ENCODE measurements at places on chromosomes 16 and 17.

DNA sequence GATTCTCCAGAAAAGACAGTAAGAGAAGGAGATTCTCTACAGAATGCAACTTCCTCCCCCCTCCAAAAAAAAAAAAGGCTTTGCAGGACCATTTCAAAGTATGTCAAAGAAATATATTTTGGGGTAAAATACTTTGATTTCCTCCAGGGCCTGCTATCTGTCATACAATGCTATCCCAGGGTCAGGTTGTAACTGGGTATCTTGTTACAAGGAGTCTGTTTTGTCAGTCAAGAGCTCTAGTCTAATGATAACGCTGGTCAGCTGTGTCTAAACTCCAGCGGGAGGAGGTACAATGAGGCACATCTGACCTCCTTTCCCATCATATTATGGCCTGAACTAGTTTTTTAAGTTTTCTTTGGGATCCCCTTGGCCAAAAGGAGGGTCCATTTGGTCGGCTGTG, 408.4 kb upstream of the CDH5 start:
- no peak for DNase-seq

DNA sequence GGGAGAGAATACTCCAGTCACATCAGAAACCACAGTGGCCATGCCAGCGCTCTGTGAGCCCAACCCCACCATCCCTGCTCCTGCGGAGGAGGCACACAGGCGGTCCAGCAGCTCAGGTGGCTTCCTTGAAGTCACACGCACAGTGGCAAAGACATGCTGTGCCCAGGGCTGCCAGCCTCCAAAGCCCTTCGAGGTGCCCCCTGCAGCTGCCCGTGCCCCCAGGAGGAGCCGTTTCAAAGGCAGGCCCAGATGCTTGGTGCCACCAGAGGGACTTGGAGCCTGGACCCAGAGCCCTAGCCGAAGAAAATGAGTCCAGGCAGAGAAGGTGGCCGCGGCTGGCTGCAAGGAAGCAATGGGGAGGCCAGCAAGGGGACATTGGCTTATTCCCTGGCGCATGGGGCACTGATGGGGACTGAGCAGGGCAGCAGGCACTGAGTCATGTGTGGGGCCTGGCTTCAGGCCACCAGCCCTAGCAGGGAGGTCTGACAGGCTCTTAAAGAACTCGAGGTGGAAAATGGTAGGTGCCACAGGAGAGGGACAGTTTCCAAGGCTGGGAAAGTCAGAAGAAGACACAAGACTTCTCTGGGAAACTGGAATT, 17.2 kb upstream of the CACNG1 start:
- DNase-seq, result no peak

DNA sequence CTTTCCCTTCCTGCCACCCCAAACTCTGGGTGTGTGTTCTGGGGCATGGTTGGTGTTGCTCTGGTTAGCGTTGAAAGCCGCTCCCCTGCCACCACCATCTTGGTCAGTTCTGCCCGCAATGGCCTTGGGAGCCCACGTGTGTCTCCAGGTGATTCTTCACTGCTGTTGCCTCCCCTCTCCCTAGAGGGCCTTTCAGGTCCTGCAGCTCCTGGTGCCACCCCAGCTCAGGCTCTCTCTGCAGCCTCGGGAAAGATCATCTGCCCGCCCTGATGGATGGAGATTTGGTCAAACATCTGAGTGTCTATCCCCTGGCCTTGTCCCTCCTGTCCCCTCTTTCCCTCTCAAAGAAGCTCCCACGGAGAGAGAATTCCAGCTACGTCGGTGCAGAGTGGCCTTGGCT, 241.3 kb downstream of the RBFOX3 start:
- no peak for DNase-seq

GRCh38 chr17:76678330-76678729, 32.4 kb downstream of the MXRA7 start:
- DNase-seq, result no peak

- no peak for DNase-seq
These were observed 330.0 kb upstream of the SOX9 start for GRCh38 chr17:71790791-71791190.

- no peak for DNase-seq
These were observed 84.9 kb downstream of the TMEM114 start for GRCh38 chr16:8505327-8505991.

GRCh38 chr17:78647032-78647431, 69.8 kb upstream of the DNAH17 start:
- peak; percentile 72 for DNase-seq

- DNase-seq, result no peak
These were observed 52.7 kb upstream of the ZNF629 start for GRCh38 chr16:30839523-30840227.

- no peak for DNase-seq
These were observed 14.6 kb upstream of the ETV4 start for GRCh38 chr17:43560461-43561427.

DNA sequence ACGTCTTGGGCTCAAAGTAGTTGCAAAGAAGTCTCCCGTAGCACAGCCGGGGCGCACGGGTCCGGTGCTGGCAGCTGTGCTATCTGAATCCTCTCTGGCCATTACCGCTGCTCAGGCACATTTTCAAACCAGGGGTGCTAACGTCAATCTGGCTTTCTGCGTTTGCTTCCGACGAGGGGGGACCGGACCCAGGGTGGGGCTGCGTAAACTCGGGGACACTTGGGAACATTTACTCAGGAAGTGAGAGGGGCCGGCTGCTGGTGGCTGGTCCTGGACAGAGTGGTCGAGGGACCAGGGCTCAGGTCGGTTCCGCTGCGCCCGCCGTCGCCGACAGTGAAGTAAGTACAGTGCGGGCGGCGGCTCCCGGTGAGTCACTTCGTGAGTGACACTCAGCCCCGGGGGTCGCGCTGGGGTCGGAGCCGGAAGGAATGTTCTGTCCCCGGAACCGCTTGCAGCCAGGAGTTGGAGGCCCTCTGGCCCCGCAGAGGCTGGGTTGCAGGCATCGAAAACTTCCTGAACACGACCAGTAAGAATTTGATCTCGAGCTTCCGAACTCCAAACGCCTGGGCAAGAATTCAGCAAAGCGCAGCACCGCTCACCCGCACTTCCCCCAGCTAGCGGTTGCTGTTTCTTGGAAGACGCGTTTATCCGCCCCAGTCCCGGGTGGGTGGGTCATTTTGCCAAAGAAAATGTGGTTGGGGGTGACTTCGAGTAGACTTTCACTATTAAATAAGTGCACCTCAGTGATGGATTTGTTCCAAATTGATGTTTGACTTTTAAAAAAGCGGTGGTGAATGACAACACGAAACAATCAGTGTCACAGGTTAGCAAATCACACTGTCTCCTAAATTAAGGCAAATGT, 1.4 kb upstream of the HS3ST3B1 start:
- DNase-seq, result peak; percentile 54

DNA sequence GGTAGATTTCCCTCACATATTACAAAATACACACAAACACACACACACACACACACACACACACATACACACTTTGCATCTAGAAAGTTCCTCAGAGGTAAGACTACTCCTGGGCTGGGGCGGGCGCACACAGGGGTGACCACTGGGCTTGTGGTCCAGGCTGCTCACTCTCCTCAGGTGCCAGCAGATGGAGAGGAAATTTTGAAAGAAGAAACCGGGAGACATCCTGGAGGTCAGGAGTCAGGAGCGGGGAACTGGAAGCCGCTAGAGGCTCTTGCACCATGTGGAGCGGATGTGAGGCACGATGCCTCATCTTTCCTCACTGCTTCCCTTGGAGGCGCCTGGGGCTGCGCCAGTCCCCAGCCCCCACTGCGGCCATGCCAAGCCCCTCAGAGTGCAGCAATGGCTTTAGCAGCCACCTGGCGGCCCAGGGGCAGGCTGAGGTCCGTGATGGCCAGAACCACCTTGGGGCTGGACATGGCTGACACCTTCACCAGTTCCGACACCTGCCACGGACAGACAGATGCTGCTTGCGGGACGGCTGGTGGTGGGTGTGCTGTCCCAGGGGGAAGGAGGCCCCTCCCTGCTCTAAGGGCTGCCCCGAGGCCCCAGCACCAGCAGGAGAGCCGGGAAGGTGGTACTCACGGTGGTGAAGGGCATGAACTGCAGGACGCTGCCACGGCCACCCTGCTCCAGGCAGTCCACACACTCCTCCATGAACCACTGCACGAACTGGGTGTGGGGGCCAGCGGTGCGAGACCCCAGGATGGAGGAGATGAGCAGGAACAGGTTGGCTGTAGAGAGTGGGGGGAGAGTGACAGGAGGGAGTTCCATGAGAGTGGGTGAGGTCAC, 4.1 kb downstream of the CSF3 start:
- DNase-seq, result no peak

DNA sequence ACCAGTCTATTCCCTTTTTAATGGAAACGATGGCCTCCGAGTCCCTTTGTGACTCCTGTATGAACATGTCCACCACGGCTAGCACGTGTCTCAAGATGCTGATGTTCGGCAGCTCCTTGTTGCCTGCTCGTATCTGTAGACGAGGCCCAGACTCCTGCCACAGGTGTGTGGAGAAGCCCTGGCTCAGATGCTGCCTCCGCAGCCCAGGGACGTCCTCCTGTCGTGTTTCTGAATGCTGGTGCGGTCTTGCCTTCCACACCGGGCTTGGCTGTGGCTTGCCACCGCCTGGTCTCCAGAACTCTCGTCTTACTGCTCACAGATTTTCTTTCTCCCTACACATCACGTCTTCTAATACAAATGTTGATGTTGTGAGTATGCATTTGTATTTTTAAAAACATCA, 17.0 kb downstream of the FOXF1 start:
- no peak for DNase-seq

Measured in suppressor macrophage treated with lipopolysaccharide for 1 hour (primary cell).